ENCODE measurements at places on chromosomes 12 and 14.

DNA sequence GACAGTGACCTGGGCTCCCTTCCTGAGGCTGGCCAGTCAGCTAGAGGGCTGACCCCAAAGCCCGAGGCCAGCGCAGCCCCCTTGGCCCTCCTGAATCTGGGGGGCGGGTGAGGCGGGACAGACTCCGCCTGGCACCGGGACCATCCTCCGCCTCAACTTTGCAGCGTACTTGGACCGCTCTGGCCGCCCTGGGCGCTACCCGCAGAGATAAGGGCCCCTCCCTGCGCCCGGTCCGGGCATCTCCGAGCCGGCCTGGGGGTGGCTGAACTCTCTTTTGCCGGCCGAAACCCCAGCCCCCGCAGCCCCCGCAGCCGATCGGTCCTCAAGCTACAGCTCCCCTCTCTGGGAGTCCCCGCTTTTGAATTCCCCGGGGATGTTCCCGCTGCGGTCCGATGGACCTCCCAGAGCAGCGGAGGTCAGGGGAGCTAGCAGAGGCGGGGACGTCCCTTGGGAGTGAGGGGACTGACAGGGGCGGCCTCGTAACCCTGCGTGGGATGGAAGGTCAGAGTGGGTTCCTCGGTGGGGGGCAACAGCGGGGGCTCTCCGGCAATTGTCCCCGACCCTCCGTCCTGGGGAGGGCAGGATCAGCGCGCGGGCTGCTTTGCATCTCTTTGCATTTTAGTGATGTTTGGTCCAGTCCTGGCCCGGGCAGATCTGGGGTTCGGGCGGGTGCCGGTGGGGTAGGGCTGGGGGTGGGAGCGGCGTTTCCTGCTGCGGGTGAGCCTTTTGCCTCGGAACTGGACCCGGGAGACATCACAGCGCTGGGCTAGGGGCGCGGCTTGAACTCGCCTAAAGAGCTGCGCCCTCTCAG is at the start of gene CRIP1:
Gene CRIP1, plus strand, starts transcription at position 724 of the 811 bp plus-strand sequence. CDS start 374 bp downstream, outside the sequence.
- no peak for DNase-seq

- DNase-seq, result no peak
These were observed 19.7 kb downstream of the SPTB start for GRCh38 chr14:64860039-64860438.

DNA sequence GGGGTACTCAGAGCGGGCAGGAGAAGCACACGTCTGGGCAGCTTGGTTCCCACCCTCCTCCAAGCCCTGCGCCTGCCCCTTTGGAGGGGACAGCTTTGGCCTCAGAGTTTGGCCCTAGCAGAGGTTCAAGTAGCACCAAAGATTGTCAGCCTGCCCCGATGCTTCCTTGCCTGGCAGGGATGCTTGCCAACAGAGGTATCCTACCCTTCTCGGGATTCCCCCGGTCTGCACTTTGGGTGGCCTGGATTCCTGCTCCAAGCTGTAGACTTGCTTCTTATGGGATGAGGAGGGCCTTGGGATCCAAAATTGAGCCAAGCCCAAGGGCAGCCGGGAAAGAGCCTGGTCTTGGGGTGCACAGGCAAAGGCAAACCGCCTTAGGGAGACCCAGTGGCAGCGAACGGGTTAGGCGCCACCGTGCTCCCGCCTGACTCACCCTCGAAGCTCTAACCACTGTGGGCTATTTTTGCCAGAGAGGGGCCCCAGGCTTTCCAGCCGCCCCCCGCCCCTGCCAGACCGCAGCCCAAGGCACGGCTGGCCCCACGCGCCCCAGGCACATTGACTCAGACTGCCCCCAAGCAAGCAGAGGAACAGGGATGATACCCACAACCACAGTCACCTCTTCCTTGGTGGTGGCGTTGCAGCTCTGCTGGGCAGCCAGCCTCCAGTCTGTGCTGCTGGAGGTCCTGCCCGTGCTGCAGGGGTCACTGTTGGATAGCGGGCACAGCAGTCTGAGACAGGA is 847 bp upstream of the WNT10B start:
- no peak for DNase-seq

DNA sequence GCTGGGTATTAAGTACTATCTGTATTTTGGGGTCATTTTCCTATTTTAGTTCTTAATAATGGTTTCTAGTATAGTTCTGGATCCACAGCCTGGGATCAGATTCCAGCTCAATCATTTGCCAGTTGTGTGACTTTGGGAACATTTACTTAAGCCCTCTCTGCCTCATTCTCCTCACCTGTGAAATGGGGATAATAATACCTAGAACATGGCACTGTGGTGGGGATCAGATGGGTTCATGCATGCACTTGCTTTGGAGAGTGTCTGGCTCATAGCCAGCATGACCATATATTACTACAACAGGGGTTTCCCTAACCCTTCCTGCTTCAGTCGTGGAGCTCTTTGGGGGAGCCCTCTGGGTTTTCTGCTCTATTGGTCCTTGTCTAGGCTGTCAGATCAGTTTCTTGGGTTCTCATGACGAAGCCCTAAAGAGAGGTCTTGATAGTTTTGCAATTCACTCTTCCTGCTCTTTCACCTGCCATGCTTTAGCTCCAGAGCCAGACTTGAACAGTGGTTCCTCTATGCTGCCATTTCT is 34.1 kb upstream of the SMOC1 start:
- no peak for DNase-seq

DNA sequence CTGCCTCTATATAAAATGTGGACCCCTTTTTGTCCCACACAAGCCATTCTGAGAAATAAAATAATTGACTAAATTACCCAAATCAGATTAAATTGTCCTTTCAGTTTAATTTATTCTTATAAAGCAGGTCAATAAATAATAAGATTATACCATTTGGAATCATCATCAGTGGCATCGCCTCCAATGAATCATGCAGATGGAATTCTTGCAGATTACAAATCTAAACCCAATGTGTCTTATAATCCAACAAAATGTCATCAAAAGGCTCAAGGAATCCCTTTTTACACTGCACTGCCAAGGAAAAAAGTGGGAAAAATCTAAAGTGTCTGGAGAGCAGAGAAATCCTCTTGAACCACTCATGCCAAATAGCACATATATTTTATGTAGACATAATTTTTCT is 138.2 kb upstream of the TSPAN8 start:
- no peak for DNase-seq

GRCh38 chr14:74572726-74573301 is 39.2 kb downstream of the LTBP2 start:
- DNase-seq, result peak; percentile 83

DNA sequence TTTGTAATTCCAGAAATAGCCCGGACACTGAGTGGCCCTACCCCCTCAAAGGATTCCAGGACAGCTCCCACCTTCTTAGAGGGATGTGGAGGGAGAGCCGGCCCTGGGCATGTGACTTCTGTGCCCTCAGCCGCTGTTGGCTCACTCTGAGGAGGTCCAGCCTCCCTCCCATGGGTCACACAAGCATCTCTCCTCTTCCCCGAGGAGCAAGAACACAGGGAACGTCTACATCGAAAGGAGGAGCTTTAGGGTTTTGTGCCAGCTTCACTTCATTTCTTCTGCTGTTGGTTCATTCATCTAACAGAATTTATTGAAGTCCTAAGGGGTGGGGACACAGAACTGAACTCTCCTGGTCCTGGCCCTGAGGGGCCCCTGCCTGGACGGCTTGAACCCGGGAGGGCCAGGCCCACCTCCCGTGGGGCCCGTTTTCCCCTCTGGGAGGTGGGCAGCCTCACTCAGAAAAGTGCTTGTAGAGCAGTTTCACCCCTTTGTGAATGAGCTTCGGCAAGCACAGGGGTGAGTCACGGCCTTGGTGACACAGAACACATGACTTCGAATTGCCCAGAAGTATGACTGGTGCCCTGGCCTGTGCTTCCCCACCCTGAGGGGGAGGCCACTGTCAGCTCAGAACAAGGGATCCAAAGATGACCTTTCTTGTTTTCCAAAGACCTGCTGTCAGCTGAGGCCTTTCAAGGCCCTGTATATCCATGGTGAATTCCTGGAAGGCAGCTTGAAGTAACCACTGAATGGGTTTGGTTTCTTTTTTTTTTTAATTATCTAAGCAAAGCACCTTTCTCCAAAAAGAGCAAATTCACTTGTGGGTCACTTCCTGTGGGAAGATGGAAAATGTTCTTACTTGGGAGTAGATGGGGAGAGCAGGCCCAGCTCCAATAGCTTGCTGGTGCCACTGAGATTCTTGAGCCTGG is 39.2 kb downstream of the NFKBIA start:
- DNase-seq, result peak; percentile 88

- DNase-seq, result peak; percentile 59
These were observed 375.1 kb upstream of the DDHD1 start for GRCh38 chr14:53528185-53528671.

Measured in iris pigment epithelial cell (primary cell).